ENCODE measurements at places on chromosomes 12 and 14.
A peak's percentile ranks its signal among the peaks of the same experiment; 100 is the strongest.

- DNase-seq, result no peak
These were observed 373.5 kb upstream of the OR4E1 start for GRCh38 chr14:22047115-22047514.

GRCh38 chr14:68257969-68258368 is 438.4 kb downstream of the RAD51B start:
- DNase-seq, result no peak

DNA sequence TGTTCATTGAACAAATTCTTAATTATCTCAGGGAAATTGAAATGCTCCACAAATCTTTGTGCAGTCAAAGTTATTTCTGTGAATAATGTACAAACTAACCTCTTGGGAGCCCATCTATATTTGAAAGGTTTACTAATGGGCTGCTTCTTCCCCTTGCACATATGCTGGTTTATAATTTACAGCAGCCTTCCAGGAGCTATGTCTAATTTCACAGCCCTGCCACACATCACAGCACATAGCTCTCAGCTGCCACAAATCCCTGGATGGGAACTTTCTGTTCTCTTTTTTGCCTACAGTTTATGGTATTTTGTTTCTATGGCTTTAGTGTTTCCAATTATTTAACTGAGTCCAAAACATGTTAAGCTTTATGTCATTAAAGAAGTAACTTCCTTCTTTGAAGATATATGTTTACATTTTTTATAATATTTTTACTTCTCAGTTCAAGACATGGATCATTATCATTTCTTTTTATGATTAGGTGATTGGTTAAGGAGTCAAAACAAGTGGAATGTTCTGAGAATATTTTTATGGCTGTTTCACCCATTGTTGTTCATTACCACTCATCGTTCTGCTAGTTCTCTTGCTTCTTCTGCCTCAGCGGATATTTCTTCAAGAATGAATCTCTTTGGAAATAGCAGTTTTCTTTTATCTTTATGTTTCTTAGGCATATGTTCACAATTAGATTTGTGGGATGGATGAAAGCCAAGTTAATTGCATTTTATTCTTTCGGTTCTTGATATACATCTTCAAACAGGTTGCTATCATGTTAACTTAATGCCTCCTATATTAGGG is 475.6 kb upstream of the MIS18BP1 start:
- DNase-seq, result no peak

- DNase-seq, result no peak
These were observed 290.0 kb upstream of the NOVA1 start for GRCh38 chr14:26887847-26888246.

DNA sequence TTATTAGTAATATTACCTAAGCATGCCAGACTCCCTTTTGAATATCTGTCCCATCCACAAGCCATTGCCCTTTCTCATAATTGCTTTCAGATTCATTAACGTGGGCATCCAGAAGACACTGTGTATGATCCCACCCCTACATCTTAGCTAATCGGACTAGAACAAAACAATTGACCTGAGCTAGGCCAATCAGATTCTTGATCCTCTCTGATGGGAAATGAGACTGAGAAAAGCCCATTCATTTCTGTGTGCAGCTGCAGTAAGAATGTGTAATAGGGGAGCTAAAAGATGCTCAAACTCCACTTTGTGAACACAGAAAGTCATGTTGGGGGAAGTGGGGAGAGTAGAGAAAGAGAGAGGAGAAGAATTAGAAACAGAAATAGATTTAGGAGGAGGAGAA is 281.7 kb upstream of the G2E3 start:
- no peak for DNase-seq

DNA sequence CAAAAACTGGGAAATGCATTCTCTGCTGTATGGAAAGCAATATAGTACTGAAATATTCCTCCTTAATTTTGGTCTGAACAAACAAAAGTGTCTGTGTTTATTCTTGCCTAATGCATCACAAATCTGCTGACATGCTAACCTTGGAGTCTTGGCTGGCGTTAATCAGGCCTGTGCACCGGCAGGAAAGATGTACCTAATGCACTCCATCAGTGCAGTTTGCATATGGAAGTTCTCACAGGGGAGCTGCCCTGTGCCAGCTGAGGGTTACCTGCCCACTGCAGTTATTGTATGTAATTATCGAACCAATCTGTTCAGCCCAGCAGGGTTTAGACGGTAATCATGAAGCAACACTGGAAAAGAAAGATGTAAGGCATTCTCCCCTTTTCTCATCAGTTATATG is 76.9 kb downstream of the VRK1 start:
- no peak for DNase-seq

DNA sequence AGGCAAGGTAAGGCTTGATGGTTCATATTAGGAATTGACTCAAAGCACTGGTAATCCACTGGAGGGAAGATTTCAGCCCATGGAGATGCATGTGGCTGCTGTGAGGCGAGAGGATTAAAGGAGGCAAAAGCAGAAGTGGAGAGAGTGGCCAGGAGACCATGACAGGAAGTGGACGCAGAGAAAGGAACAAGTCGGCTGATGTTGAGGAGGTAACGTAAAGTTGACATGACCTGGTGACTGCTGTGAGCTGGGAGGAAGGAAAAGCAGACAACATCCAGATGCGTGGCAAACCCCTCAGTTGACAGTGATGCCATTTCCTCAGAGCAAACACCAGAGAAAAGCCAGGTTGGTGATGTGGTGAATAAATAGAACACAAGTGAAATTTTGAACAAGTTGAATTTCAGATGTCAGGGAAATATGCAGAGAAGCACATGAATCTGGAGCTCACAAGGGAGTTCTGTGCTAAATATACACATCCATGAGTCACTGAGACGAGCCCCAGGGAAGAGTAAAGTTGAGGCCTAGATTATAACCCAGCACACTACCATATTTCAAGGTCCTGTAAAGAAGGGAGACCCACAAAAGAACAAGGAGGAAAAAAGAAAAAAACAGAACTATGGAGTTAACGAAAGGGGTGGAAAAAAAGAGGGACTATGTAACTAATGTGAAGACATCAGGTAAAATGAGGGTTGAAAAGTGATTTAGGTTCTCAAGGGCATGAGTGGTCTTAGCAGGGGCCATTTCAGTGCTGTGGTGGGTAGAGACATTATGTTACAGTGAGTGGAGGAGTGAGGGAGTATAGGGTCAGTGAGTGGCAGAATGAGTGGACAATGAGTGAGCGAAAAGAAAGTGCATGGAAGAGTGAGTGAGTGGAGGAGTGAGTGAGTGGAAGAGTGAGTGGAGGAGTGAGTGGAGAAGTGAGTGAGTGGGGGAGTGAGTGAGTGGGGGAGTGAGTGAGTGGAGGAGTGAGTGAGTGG is 61.6 kb upstream of the GZMB start:
- DNase-seq, result no peak

DNA sequence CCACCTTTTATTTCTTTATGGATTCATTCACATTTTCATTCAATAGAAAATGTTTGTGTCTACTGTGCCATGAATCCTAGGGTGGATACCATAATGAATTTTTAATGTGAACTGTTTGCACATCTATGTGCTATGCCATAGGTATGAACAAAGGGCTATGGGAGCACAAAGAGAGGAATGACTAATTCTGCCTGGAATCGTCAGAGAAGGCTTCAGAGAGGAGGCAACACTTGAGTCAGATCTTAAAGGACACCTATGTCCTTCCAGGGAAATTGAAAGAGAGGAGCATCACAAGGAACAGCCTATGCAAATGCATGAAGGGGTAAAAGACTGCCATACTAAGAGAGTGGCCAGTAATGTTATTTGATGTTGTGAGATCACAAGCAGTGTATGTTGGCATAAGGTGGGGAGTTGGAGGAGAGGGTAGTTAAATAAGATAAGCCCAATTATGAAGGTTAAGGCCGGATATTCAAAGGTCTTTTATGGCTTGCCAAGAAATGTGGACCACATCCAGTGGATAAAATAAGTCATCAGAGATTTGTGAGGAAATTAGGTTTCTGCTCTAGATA is 246.7 kb downstream of the GRIN2B start:
- no peak for DNase-seq

DNA sequence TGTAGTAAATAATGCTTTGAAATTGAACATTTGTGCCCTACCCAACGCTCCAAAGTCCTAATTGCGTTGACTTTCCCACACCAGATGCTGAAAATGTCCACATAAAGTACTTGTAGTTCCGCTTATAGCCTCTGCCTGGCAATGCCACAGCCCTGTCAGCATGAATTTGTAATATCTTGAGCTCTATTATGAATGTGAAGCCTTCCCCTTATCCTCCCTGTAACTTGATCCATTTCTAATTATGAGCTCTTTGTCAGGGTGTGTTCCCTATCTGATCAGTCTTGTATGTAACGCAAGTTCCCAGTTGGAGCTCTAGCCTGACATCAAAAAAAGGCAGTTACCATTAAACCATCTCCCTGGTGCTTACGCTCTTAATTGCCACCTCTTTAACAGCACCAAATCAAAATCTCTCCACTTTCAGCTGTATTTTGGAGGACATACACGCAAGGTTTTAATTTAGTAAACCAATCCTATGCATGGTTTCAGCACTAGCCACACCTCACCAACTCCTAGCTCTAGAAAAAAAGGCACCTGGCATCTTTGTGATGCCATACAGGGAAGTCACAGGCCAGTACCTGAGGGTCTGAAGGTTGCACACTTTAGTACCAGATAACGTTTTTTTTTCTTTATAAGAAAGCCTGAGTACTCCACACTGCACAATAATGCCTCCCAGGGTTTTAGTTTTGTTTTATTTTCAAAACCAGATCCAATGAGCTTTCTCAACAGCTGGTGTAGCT is 69.3 kb downstream of the EEA1 start:
- no peak for DNase-seq

DNA sequence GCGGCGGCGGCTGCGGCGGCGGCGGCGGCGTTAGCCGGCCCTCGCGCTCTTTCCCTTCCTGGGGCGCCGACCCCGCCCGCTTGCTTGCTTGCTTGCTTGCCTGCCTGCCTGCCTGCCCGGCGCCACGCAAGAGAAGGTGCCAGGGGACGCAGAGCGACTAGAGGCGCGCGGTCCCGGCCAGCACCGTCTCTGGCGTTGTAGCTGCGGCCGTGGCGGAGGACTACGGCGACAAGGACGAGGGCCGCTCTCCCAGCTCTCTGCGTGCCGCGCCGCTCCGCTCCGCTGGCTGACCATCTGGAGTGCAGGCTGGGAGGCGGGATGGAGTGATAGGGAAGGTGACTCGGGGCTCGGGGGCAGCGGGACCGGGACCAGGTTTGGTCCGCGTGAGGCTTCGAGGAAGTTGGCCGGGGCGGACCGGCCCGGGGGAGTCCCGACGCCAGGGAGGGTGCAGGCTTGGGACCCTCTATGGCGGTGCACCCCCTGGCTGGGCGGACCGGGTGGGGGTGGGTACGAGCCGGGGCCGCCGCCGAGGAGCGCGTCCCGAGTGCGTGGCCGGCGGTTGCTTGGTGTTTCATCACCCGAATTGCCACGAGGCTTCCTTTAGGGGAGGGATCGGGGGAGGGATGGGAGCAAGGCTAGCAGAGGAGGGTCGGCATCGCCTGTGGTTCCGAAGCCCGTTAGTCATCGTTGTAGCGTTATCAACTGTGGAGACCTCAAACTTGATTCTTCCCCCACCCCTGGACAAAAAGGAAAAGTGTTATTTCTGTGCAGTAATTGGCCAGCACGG is 471 bp downstream of the XPOT start:
- peak; percentile 82 for DNase-seq

GRCh38 chr12:74490390-74491064 is 47.1 kb upstream of the ATXN7L3B start:
- DNase-seq, result no peak

DNA sequence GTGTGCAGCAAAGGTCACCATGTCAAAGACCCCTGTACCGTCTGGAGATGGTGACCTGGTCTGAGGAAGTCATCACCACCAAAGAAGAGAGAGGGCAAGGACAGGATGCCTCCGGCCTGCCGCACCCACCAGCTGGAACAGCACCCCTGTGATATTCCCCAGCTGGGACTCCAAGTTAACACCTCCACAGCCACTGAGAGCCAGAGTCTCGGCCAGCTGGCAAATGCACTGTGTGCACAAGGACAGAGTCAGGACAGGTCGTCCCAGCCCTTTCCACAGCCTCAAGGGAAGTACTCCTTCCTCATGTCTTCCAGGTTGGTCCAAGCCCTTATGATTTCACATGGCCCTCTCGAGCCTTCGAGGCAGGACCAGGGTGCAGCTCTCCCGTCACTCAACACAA is 19.3 kb upstream of the FKBP4 start:
- DNase-seq, result no peak

GRCh38 chr14:61524936-61525292 is 170.4 kb upstream of the HIF1A start:
- no peak for DNase-seq

GRCh38 chr14:61102549-61103466 is 121.8 kb downstream of the SLC38A6 start:
- no peak for DNase-seq

DNA sequence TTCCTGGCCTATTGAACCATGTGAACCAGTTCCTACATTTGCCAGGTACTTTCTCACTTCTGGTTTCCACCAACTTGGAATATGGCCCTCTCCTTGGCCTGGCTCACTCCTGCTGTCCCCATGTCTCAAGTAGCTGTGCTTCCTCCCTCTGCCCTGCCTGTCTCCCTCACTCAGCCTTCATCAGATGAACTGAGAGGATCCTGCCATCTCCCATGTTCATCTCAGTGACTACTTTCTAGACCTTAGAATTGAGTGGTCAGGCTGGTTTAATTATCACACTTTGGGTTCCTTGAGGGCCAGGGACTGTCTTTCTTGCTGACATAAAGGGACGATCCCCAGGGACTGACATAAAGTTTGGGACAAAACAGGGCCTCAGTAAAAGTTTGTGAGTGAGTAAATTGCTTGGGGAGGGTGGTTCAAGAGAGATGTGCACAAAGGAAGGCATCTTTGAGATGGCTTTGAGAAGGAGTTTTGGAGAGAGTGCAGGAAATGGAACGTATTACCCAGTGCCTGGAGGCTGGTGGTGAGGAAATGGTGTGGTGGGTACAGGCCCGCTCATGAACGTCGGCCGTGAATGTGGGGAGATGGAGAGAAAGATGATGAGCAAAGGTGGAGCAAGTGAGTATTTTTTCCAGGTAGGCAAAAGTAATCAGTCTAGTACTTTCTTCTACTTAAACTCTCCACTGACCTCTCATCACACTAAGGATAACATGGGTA is 20.8 kb downstream of the DYRK2 start:
- DNase-seq, result no peak

DNA sequence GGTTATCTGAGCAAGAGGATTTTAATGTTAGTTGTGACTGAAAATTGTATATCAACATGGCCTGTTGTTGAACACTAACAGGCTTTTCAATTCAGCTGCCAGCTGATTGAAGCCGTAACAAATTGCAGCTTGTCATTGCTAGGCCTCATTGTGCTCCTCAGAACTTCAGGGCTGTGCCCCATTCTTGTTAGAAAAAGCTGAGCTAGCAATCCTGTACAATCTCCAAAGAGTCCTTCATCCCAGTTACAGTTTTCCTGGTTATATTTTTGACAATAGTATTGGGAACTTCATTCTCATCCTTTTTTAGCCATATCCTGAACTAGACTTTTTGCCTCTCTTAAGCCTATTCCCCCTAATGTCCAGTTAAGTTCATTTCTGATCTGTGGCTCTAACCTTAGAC is 564.1 kb upstream of the ATXN7L3B start:
- no peak for DNase-seq

All from SK-N-SH (cell line).